GDM1 (cell line): ENCODE measurements at places on chromosomes 6 and 20.

DNA sequence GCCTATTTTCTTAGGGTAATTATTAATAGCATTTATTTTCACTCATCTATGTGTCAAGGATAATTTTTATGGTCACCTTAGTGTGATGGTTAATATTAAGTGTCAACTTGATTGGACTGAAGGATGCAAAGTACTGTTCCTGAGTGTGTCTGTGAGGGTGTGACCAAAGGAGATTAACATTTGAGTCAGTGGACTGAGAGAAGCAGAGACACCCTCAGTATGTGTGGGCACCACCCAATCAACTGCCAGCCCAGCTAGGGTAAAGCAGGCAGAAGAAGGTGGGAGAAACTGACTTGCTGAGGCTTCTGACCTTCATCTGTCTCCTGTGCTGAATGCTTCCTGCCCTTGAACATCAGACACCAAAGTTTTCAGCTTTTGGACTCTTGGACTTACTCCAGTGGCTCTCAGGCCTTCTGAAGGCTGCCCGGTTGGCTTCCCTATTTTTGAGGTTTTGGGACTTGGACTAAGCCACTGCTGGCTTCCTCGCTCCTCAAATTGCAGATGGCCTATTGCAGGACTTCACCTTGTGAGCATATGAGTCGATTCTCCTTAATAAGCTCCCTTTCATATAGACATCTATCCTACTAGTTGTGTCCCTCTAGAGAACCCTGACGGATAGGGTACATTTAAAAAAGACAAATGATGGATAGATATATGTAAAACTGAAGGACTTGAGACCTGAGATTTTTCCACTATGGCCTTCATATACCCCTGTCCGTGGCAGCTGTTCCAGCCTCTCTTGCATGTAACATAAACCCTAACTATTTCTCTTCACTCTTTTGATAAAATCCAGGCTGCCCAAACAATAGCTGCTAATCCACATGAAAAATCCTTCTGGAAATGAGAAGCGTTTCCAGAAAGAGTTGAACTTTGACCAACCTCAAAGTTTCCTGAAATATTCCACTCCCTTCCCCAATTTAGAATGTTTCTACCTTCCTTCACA, 62.1 kb upstream of the RGS17 start:
- DNase-seq, result no peak

DNA sequence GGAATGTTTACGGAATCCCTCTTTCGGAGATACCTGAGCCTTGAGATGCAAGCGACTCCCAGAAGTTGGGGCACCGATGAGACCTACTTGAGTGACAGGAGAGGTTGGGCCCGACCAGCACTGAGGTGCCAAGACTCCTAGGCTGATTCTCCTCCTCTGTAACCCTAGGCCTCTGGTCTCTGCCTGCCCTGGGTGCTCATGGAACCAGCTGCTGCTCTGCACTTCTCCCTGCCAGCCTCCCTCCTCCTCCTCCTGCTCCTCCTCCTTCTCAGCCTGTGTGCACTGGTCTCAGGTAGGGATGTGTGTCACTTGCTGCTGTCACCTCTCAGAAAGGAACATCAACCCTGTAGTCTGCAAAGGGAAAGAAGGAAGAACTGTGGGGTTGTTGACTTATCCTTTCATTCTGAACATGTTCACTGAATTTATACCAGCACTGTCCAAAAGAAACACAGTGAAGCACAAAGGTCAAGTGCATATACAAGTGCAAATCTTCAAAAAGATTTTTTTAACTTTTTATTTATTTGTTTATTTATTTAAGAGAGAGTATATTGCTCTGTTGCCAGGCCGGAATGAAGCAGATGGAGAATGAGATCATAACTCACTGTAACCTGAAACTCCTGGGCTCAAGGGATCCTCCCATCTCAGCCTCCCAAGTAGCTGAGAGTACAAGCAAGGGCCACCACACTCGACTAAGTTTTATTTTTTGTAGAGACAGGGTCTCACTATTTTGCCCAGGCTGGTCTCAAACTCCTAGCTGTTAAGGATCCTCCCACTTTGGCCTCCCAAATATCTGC, 913 bp downstream of the BTN2A2 start:
- no peak for DNase-seq

DNA sequence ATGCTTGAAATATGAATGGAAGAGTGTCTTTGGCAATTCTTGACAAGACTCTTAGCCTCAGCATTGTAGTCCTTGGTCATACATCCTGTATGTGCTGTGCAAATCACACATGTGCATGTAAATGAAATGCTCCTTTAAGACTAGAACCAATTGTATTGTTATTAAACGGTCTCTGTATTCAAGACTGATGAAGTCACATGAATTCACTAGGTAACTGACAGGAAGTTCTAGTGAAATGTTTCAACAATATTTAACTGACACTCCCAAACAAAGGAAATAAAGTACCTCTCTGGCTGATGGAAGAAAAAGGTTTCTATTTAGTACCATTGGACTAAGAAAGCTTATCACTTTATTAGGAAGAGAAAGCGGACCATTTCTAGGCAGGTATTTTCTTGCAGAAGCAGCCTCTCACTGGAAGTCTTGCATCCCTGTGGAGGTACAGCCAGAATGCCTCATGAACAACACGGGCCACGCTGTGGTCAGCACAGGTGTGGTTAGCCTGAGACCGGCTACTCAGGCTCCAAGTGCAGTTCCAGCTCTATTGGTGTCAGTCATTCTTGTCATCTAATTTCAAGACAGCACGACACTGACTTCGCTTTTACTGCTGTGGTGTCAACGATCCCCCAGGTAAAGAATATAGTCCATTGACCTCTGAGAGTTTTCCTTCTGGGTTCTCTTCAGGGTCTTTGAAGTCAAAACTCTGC, 17.3 kb downstream of the PPP1R3G start:
- no peak for DNase-seq

GRCh38 chr20:44742304-44743079, 3.2 kb upstream of the KCNK15 start:
- DNase-seq, result no peak

- no peak for DNase-seq
Measured at GRCh38 chr20:34595377-34596184, 37.1 kb downstream of the MAP1LC3A start.

DNA sequence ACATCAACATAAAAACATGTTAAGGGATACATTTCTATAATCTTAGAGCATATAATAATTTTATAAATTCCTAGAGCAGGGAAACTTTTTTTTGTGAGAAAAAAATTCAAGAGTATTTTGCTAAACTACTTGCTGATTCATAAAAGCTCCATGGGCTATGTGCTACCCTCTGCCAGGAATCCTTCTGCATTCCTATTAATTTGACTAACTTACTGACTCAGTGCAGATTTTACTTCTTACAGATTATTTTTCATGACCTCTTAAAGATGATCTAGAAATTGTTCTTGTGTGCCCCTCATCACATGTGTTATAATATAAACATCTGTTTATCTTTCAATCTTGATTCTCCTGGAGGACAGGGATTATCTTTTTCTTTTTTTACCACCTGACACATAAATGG, 5.7 kb downstream of the VTA1 start:
- no peak for DNase-seq

DNA sequence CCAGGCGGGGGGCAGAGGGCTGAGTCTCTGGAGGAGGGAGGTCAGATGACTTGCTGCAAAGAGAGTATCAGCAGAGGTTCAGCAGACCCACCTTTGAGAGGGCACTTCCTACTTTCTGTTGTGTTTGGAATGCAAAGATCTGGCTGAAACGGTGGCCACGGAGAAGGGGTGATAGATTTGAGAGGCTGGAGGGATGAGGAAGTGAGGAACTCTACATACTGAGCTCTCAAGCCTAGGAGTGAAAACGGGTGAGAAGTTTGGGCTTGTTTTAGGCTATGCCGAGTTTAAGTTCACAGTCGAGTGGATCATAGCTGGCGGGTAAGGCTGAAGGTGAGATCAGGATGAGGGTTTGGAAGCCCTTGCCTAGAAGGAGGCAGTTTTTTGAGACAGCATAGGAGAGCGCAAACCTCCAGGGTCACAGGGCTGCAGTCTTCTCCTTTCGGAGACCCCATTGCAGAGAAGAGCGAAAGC, 477 bp upstream of the ITPA start:
- DNase-seq, result no peak

GRCh38 chr6:147077251-147077650, 127.0 kb upstream of the STXBP5 start:
- DNase-seq, result no peak

- no peak for DNase-seq
Measured at GRCh38 chr6:10420546-10421157, 5.8 kb upstream of the TFAP2A start.

DNA sequence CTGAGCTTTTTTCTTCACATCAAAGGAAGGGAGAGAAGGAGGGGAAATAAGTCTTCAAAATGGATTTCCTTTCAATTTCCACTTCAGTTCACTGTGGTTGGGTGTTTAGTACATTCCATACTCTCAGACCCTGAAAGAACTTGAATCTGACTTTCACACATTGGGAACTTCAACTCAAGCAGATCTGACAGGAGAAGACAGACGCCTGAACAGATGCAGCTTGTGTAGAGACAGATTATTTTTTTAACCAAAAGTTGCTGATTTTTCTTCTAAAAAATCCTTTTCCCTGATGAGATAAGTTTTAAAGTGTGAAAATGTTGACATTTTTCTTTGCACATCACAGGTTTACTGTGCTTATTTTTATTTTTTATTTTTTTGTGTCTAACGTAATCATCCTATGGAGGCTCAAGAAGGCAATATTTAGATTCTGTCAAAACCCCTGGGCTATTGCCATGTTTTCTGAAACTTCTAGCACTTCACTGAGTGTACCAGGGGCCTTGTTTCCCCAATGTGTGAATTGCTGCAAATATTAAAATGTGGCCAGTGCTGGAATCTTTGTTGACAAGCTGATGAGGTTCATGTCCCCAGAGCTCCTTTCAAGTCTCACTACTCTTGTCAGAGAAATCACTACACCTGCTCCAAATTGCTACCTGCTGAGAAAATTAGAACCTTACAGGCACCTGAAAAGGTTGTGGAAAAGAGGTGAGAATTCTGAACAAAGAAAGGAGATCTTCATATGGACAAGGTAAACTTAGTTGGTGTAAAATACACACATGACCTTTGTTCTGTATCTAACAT, 214.8 kb upstream of the BTBD3 start:
- no peak for DNase-seq

GRCh38 chr6:136129365-136129764, 120.7 kb downstream of the MTFR2 start:
- DNase-seq, result no peak

GRCh38 chr6:160586374-160586773, 77.7 kb downstream of the LPA start:
- no peak for DNase-seq
